Endothelial cell of umbilical vein (primary cell): ENCODE measurements at places on chromosomes 6 and 20. TPM values are rescaled to one million over a fixed set of nuclear protein-coding genes. Genes with fewer than 3 reads are reported as not detected.

The TNF gene
- not detected in 2 replicates for total RNA-seq

The ZNF337 gene
- 12.9 and 16.7 TPM in 2 replicates for total RNA-seq

The AIF1 gene
- total RNA-seq, result not detected in 2 replicates

The TCP1 gene
- total RNA-seq, result 288 and 302 TPM in 2 replicates

The ARG1 gene
- total RNA-seq, result not detected in 2 replicates

The SIRPB1 gene
- 6.5 and 9.5 TPM in 2 replicates for total RNA-seq

The DEFB124 gene
- not detected in 2 replicates for total RNA-seq

The ADGRG6 gene
- total RNA-seq, result 99.3 and 113 TPM in 2 replicates

The KCNK17 gene
- total RNA-seq, result not detected in 2 replicates

The SLC35D3 gene
- total RNA-seq, result not detected in 2 replicates

The TFAP2D gene
- total RNA-seq, result not detected in 2 replicates

The ARMH2 gene
- not detected in 2 replicates for total RNA-seq

The EDN1 gene
- 493 and 514 TPM in 2 replicates for total RNA-seq

The TRIM15 gene
- total RNA-seq, result not detected in 2 replicates

The GMNN gene
- total RNA-seq, result 51.9 and 52.6 TPM in 2 replicates

The GRM1 gene
- total RNA-seq, result not detected in 2 replicates

The MDFI gene
- 32.4 and 45.8 TPM in 2 replicates for total RNA-seq

The BNIP5 gene
- not detected in 2 replicates for total RNA-seq

The KCNG1 gene
- 0.37 and 1.1 TPM in 2 replicates for total RNA-seq

The DLK2 gene
- total RNA-seq, result not detected in 2 replicates

The TMEM170B gene
- 4.1 and 4.2 TPM in 2 replicates for total RNA-seq

The TTPAL gene
- total RNA-seq, result 8.0 and 8.7 TPM in 2 replicates

The RBBP8NL gene
- total RNA-seq, result not detected in 2 replicates

The CHRNA4 gene
- not detected in 2 replicates for total RNA-seq

The TP53TG5 gene
- total RNA-seq, result not detected in 2 replicates

The GPR6 gene
- total RNA-seq, result not detected in 2 replicates

The NRSN2 gene
- total RNA-seq, result 36.7 and 36.9 TPM in 2 replicates

The APCDD1L gene
- total RNA-seq, result 0.88 and 1.4 TPM in 2 replicates

The CYP39A1 gene
- total RNA-seq, result not detected in 2 replicates

The OR2J1 gene
- not detected in 2 replicates for total RNA-seq

The VSX1 gene
- total RNA-seq, result not detected in 2 replicates

The RRBP1 gene
- total RNA-seq, result 201 and 236 TPM in 2 replicates

The PLG gene
- not detected in 2 replicates for total RNA-seq

The SRMS gene
- not detected in 2 replicates for total RNA-seq

The EPB41L1 gene
- 11.1 and 12.2 TPM in 2 replicates for total RNA-seq

The SPATA2 gene
- 6.1 TPM in 2 replicates for total RNA-seq

The TRIM38 gene
- 13.2 and 13.7 TPM in 2 replicates for total RNA-seq

The EPPIN gene
- total RNA-seq, result not detected in 2 replicates

The TSPO2 gene
- total RNA-seq, result not detected in 2 replicates

The ZNF341 gene
- total RNA-seq, result 3.9 and 4.9 TPM in 2 replicates

The PRL gene
- not detected in 2 replicates for total RNA-seq
